ENCODE measurements at places on chromosomes 5 and 9.

- DNase-seq: no peak
Measured at GRCh38 chr5:132099076-132099748, 25.6 kb downstream of the CSF2 start.

DNA sequence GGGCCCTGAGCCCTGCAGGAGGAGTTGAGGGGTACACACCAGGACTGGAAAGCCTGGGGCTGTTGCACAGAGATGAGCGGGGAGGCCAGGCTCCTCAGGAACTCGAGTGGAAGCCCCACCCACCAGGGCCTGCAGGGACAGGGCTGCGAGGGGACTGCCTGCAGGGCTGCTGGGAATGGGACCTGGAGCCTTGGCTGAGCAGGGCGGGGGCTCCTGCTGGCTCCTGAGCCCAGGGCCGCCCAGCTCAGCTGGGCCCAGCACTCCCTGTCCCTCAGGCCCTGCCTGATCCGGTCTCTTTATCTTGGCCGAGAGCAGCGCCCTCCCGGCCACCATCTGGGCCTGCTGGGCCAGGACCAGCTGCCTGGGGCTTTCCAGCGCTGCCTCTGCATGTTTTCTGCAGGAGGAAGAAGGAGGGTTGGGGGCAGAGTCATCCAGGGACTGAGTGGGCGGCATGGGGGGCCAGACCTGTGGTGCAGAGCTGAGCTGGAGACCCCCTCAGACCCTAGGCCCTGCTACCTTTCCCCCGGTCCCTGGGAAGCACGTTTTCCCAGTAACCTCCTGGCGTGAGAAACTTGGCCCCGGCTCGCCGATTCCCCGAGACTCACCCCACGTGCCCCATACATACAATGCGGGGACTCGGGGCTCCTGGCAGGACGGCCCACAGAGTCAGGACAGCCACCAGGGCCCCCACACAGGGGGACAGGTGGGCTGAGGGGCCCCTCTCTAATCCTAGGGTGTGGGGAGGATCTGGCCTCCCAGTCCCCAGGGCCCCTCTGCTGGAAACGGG lies 9.4 kb downstream of the LCN12 start:
- peak; percentile 89 for DNase-seq

- DNase-seq: no peak
Measured at GRCh38 chr5:157607371-157608161, 32.0 kb upstream of the ADAM19 start.

- DNase-seq: no peak
Measured at GRCh38 chr5:158660726-158661125, 439.0 kb downstream of the EBF1 start.

DNA sequence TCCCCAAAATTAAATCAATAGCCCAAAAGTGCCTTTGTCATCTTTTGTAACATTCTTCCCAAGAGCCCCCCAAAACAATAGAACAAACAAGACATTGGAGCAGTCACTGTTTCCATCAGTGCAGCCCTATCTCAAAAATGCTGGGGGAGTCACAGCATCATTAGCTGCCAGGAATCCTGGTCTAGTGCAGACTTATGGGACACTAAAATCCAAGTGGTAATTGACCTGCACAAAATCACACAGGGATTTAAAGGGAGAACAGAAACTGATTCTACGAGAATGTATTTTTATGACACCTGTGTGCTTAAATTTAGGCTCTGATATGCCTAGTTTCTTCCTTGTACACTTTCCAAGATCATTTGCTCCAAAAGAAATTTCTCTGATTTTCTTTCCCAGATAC lies 172.9 kb downstream of the GLIS3 start:
- no peak for DNase-seq

- DNase-seq: no peak
Measured at GRCh38 chr5:52840277-52841050, 52.7 kb downstream of the ITGA1 start.

DNA sequence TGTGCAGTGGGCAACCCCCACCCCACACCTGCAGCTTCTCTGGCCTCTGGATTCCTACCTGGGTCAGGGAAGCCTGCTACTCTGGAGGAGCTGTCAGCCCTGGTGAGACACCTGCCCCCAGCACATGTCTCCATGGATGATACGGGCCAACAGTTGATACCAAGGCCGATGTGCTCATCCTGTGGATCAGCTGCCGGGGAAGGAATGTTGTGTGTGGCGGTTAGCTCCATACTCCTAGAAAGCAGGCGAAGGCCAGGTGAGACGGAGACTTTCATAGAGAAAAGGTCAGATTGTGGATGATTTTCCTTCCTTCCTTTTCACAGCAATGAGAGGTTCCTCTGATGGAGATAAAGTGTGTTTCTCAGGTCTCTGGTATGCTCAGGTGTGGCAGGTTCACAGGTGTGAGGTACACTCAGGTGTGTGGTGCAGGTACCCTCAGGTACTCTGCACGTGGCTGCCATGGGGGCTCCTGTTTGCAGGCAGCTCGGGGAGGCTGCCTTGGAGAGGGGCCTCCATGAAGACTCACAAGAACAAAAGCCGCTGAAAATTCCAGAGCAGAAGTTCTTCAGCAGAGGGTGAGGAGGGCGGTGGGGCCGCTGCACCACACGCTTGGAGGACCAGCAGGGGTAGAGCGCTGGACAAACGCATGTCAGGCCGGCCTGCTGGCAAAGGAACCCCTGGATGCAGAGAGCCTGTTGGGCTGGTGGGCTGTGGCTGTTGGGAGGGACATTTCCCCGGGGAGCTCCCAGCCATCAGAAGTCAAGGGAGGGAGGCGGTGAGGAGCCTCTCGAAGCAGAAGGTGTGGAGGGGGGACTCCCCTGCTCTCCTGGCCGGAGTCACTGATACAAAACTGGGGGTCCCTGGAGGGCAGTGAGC lies 5.1 kb upstream of the AHRR start:
- DNase-seq: no peak

- peak; percentile 78 for DNase-seq
Measured at GRCh38 chr5:16628376-16628775, 11.6 kb upstream of the RETREG1 start.

DNA sequence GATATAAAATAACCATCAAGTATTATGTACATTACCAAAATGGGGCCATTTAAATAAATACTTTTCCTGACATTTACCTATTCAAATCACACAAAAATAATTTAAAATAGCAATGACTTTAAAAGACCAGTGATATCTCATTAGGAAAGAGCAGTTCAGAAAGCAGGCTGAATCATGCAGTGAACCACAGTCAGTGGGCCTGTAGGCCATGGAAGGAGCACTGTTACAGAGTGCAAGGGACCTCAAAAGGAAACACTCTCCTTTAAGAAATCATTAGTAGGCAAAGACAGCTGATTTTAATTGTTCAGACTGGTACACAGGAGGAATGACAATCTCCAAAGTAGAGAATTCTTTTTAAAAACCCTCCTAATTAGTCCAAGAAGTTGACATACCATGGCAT lies 283.5 kb upstream of the EFNA5 start:
- DNase-seq: no peak

- DNase-seq: no peak
Measured at GRCh38 chr5:127186657-127187056, 103.9 kb upstream of the MEGF10 start.

DNA sequence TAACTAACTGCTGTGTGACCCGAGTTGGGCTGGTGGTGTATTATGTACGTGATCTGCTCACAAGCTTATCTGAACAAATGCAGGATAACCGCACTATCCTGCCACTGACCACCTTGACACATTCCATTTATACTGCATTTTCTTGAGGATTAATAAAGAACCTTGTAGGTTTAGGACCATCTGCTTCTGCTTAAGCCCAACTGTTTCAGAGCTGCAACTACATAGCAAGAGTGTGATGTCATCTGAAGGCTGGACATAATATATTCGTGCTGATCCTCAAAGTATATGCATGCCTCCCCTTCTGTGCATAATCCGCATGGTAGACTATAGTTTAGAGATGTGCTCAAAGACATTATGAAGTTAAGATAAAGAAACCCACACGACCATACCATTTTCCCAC lies 435.9 kb downstream of the BNC2 start:
- DNase-seq: no peak

DNA sequence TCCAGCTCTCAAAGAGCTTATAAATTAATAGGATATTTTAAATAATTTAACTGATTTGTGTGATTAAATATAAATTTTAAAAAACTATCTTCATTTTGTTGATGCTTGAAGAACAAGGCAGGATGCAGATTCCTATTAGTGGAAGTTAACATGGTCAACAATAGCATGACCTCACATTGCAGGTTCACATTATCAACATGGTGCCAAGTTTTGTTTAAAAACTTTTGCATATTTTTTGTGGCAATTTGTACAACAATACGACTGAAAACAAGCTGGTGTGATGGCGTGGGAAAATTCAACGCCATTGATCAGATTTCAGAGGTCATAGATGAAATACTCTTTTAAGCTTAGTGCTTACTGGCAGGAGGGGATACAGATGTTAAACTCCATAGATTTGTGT lies 114.1 kb upstream of the MYO10 start:
- no peak for DNase-seq

GRCh38 chr5:83488271-83488670 lies 16.7 kb downstream of the VCAN start:
- DNase-seq: no peak

DNA sequence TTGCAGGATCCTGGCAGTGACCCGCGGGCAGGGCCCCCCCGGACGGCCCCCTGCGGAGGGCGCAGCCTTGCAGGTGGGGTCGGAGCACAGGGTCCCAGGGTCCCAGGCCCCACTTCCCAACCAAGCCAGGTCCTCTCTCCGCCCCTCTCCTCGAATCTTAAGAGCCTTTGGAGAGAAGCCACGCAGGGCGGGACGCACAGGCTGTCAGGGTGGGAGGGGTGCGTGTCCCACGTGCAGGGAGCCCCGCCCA lies 18.4 kb upstream of the EGFL7 start:
- DNase-seq: no peak

- DNase-seq: no peak
Measured at GRCh38 chr5:7088849-7089248, 307.1 kb upstream of the ADCY2 start.

GRCh38 chr9:101400120-101400519 lies 1.5 kb downstream of the ZNF189 start:
- no peak for DNase-seq

DNA sequence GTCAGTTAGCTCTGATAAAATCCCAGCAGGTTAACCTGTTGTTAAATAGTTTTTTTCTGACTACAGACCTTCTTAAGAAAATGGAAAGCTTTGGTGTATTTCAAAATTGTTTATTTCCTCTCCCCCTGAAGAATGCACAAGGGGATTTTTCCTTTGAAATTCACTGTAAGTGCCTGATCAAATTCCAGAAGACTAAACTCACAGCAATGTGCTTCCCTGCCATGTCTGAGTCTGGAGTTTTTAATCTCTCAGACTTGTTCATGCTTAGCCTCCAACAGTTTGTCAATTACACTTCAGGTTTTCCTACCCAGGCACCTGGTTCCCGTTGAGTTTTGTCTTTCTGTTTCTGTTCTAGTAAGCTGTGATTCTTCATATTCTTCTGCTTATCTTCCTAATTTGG lies 961.6 kb upstream of the CDH18 start:
- no peak for DNase-seq

DNA sequence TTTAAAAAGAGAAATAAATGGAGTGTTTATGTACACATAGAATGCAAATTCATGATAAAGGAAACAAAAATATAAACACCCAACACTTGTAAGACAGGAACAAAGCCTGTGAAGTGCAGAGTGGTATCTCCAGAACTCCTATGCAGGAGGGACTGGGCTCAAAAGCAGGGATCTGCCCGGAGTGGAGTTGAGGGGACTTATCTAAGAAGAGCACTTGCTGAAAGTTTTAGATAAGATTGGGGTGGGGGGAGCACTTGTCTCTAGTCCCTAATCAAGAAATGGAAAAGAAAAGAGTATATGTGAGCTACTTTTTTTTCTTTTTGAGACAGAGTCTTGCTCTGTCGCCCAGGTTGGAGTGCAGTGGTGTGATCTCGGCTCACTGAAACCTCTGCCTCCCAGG lies 840.4 kb downstream of the MAT2B start:
- DNase-seq: no peak

- DNase-seq: peak; percentile 13
Measured at GRCh38 chr5:88824892-88825583, 57.9 kb downstream of the MEF2C start.

GRCh38 chr5:33445798-33446197 lies 5.0 kb downstream of the TARS1 start:
- DNase-seq: no peak

DNA sequence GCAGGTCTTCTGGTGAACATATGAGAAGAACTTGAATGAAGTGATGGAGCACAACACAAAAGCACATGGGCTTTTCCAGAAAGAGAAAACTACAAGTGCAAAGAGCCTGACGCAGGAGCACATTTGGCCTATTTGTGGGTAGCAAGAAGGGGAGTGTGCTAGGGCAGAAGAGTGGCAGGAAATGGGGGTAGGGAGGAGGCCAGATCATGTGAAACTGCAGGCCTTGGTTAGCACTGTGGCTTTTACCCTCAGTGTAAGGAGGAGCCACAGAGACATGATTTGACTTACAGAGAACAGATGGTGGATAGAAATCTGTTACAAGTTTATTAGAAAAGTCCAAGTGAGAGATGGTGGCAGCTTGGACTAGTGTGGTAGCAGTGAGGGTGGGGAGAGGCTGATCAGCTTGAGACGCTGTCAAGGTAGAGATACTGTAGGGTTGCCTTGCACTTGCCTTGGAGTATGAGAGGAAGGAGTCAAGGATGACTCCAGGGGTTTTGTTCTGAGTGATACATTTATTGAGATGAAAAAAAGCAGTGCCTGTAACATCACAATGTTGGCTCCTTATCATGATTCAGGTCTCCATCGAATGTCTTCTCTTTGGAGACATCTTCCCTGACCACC lies 126.7 kb downstream of the PPP2R2B start:
- DNase-seq: no peak

DNA sequence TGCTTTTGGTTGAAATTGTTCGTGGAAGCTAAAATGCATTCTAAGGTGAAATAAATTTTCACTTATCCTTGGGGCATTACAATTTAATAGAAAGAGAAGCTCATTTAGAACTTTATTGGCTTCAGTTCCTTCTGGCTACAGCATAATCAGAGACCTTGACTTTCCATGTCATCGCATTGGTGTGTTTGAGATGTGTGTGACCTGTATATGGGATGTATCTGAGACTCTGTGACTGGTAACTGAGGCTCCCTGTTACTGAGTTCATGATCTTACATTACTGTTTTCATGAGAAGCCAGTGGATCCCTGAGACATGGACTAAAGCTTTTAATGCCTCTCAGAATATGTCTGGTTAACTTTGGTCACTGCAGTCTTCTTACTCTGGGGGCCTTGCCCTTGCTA lies 32.5 kb downstream of the SH3GL2 start:
- DNase-seq: no peak

- no peak for DNase-seq
Measured at GRCh38 chr9:90442723-90443122, 199.9 kb downstream of the DIRAS2 start.

- DNase-seq: no peak
Measured at GRCh38 chr5:119324842-119325241, 31.0 kb upstream of the TNFAIP8 start.

DNA sequence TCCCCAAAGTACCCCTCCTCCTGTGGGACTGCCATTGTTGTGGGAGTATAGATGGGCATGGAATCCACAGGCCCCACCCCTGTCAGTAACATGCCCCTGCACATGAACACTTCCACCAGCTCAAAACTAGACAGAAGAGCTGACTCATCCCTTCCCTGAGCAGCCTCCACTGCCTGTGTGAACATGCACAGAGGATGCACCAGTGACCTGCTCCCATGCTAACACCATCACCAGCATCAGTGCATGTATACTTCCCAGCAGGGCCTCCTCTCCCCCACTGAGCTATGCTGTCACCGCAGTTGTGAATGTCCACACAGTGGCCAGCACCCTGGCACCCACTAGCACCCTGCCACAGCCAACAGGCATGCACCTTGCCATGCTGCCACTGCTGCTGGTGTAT lies 939.8 kb downstream of the EFNA5 start:
- no peak for DNase-seq

Measured in cerebellum (tissue), 4 donors.